ENCODE measurements at places on chromosomes 3 and 15.

DNA sequence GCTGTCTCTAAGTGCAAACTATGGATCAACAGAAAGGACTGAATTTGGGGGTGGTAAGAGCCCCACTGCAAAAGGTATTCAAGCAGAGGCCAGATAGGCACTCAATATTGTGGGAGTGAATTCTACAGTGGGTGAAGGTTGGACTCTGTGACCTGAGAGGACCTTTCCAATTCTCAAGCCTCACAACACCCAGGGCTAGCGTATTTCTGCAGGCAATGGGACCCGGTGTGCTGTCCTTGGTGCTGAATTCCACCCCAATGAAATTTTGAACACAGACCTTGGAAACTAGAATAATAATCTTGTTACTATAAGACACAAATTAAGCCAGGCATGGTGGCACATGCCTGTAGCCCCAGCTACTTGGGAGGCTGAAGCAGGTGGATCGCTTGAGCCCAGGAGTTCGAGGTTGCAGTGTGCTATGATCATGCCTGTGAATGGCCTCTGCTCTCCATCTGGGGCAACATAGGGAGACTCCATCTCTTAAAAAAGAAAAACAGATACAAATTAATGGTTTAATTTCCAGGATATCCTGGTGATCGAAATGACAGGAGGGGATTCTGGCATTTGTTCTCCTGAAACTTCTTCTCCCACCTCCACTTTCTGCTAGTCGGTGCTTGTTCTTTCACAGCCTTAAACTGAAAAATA is 135.4 kb downstream of the RAB11A start:
- DNase-seq, result no peak

- DNase-seq, result no peak
Measured at GRCh38 chr3:194447161-194447560, 39.6 kb downstream of the ATP13A3 start.

GRCh38 chr3:23542079-23542478 is 263.7 kb upstream of the UBE2E1 start:
- no peak for DNase-seq

DNA sequence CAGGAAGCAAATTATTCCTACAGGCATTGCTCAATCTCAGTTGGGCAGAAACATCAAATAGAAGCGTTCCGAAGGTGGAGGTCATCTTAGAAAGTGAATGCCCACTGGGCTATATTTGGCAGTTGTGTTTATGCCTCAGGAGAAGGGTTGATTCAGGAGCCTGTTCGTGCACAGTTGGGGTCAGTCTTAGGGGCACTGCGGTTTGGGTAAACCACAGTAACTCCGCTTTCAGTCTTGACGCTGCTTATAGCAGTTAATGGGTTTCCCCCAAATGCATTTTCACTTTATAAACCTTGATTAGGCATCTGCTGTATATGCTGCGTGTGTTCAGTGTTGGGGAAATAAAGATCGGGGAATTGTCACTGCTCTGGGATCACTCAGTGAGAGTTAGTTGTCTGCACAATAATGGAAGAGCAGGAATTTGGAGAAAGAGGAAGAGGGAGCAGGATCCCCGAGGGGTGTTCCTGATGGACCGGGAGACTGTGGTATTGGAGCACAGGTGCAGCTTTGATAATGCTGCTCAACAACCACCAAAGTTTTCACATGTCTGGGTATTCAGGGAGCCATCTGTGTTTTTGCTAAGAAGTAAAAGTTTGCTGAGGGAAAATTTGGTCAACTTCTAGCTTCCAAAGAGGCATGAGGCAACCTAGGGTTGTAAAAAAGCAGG is 124.3 kb upstream of the EIF1B start:
- DNase-seq, result no peak

GRCh38 chr15:61087573-61087972 is 141.5 kb downstream of the RORA start:
- DNase-seq, result no peak

- DNase-seq, result no peak
Measured at GRCh38 chr15:61025781-61026180, 203.3 kb downstream of the RORA start.

- DNase-seq, result no peak
Measured at GRCh38 chr3:55453886-55454496, 33.1 kb downstream of the WNT5A start.

DNA sequence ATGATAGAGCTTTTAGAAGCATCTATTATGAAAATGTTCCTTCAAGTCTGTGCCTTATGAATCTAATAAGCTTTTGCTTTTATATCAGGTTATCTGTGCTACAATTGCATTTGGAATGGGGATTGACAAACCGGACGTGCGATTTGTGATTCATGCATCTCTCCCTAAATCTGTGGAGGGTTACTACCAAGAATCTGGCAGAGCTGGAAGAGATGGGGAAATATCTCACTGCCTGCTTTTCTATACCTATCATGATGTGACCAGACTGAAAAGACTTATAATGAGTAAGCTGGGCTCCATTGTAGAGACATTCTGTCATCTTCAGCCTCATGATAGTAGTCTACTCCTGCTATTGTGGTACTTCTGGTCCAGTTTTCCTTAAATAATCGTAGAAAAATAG is 73.4 kb downstream of the BLM start:
- no peak for DNase-seq

- no peak for DNase-seq
Measured at GRCh38 chr15:78420220-78420619, 17.8 kb upstream of the IREB2 start.

- DNase-seq, result no peak
Measured at GRCh38 chr3:193951859-193952258, 184.1 kb upstream of the HES1 start.

GRCh38 chr3:53190659-53191058 is 29.6 kb downstream of the PRKCD start:
- DNase-seq, result no peak

- DNase-seq, result no peak
Measured at GRCh38 chr3:129602309-129602708, 4.2 kb downstream of the PLXND1 start.

- DNase-seq, result no peak
Measured at GRCh38 chr15:78739206-78739605, 72.1 kb downstream of the ADAMTS7 start.

- DNase-seq, result no peak
Measured at GRCh38 chr3:34683851-34684250, 885.4 kb downstream of the PDCD6IP start.

DNA sequence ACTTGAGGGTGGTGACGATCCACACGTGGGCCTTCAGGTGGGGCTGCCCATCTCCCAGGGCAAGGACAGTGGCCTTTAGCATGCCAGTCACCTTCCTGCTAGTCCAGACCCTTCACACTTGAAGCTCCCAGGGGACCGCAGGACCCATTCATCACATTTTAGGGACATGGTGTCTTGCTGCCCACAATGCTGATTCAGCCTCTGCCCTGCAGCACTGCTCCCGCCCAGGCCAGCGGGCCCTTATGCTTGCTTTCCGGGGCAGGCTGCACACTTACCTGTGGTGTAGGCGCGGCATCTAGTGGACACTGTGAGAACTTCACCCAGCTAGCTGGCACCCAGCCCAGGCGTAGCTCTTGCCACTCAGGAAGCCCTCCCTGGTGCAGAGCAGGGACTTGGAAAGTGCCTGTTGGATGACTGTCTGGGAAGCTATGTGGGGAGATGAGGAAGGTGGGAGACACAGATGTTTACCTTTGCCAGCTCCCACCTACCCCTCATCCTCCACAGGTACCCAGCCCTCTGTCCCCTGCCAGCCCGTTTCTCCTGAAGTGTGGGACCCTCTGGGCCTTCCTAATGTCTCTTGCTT is 26.3 kb upstream of the NR2C2 start:
- DNase-seq, result peak; percentile 59

DNA sequence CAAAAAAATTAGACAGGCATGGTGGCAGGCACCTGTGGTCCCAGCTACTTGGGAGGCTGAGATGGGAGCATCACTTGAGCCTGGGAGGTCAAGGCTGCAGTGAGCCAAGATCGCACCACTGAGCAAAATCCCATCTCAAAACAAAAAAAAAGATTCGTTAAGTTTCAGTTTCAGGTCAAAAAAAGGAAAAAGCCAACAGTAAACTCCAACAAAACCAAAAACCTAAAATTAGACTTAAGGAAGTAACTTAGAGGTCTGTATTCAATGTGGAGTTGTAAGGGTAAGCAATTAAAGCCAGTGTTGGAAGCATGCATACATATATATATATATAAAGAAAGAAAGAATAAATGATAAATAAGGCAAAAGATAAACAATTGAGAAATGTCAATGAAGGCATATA is 11.8 kb downstream of the KPNA1 start:
- DNase-seq, result no peak

- DNase-seq, result no peak
Measured at GRCh38 chr3:181700168-181701087, 11.3 kb upstream of the SOX2 start.

Measured in bone marrow (tissue), 2 donors.